ENCODE measurements at places on chromosomes 13 and 19. TPM values are rescaled to one million over a fixed set of nuclear protein-coding genes. Genes with fewer than 3 reads are reported as not detected.

Gene OCEL1
- total RNA-seq, result 1.1 TPM

Gene CLDN10
- not detected for total RNA-seq

Gene SHISA2
- not detected for total RNA-seq

Gene SLC17A7
- not detected for total RNA-seq

Gene OR7D2
- total RNA-seq, result not detected

Gene RFPL4AL1
- total RNA-seq, result not detected

Gene TMEM38A
- 1.4 TPM for total RNA-seq
